ENCODE measurements at places on chromosomes 2 and 18. TPM values are rescaled to one million over a fixed set of nuclear protein-coding genes. Genes with fewer than 3 reads are reported as not detected.

DNA sequence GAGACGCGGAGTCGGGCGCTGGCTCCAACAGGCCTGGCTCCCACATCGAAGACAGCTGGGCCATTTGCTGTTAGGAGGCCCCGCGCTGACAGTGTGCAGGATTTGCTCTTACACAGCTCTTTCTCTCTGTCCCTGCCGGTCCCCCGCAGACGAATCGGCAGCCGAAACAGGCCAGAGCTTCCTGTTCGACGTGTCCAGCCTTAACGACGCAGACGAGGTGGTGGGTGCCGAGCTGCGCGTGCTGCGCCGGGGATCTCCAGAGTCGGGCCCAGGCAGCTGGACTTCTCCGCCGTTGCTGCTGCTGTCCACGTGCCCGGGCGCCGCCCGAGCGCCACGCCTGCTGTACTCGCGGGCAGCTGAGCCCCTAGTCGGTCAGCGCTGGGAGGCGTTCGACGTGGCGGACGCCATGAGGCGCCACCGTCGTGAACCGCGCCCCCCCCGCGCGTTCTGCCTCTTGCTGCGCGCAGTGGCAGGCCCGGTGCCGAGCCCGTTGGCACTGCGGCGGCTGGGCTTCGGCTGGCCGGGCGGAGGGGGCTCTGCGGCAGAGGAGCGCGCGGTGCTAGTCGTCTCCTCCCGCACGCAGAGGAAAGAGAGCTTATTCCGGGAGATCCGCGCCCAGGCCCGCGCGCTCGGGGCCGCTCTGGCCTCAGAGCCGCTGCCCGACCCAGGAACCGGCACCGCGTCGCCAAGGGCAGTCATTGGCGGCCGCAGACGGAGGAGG lies 3.5 kb downstream of the GDF7 start:
- H3K4me1 ChIP-seq, result peaks cover 87% of the 10 kb centered on the region
- no peak overlapping the region for H3K27ac ChIP-seq
- DNase-seq, result no peak
- peaks cover 90% of the 10 kb centered on the region for H3K27me3 ChIP-seq
- H3K4me3 ChIP-seq, result no peak overlapping the region

DNA sequence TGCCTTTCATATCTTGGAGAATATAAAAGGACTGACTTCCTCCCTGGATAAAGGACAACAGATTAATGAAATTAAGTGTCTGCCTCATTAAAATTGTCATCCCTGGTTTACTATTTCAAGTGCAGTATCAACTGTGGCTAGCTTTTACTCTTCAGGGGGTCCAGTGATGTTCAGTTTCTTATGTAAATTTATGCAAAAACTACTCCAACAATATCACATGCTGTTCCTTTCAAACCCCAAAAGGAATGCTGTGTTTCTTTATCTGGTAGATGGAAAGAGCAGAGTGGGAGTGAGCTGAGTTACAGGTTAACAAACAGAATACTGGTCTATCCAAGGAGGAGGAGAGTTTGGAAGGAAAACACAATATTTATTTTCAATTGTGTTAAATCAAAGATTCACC lies 283.7 kb upstream of the VWC2L start:
- H3K4me1 ChIP-seq, result no peaks in the 10 kb centered on the region
- H3K4me3 ChIP-seq, result no peak overlapping the region
- no peaks in the 10 kb centered on the region for H3K36me3 ChIP-seq
- DNase-seq, result no peak
- no peak overlapping the region for H3K27ac ChIP-seq
- H3K27me3 ChIP-seq, result no peaks in the 10 kb centered on the region

DNA sequence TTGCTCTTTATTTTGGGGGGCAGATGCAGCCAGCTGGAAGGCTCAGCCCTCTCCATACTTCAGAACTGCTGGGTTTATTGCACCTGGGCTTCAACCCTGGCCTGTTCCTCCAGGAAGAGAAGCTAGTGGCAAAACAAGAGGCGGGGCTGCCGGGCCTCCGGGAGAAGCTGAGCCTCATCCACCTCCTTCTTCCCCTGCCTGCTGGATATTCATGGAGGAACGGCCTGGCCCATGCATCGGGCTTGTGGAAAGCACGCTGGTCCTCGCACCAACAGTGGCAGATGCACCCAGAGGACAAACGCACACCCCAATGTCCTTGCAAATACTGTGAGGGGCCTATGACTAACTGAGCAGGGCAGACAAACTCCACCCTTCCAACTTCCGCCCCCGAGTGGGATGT lies 30.6 kb downstream of the FAM178B start:
- no peak overlapping the region for H3K4me3 ChIP-seq
- peaks cover 74% of the 10 kb centered on the region for H3K4me1 ChIP-seq
- H3K27ac ChIP-seq, result peak overlapping the region; percentile 37
- H3K27me3 ChIP-seq, result no peaks in the 10 kb centered on the region
- no peaks in the 10 kb centered on the region for H3K36me3 ChIP-seq

DNA sequence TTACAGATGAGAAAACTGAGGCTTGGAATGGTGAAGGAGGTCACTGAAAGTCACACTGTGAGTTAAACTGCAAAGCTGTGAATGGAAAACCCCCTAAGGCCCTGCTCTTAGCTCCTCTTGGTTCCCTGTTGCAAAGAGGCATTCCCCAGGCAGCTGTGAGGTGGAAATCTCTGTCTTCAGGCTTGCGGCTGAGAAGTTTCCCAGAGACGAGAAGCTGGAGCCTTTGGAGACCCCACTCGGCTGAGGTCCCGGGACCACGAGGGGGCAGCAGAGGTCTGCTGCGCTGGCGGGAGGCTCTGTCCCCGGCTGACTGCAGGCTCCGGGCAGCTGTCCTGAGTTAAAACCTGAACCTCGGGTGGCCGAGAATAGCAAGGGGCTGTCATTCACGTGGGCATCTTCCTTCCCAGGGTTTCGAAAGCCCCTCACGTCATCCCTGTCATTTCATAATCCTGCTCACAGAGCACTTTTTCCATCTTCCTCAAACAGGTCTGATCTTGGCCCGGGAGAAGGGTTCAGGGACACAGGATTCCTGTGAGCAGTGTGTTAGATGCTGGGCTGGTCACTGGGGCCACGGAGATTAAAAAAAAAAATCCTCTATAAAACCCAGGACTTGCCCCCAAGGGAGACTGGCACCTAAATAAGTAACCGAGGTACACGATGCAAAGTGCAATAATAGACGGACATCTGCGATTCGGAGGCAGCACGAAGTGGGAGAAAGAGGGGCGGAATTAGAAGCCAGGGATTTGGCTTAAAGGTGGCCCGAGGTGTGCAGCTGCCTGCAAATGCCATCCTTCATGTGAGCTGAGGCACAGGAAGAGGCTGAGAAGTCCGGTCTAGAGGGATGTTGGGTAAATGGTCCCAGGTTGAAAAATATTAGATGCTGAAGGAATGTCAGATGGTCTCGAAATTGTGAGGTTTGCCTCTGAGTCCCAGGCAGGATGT lies 24.6 kb upstream of the ATOH8 start:
- H3K36me3 ChIP-seq, result no peaks in the 10 kb centered on the region
- peak; percentile 95 for DNase-seq
- no peak overlapping the region for H3K27ac ChIP-seq

DNA sequence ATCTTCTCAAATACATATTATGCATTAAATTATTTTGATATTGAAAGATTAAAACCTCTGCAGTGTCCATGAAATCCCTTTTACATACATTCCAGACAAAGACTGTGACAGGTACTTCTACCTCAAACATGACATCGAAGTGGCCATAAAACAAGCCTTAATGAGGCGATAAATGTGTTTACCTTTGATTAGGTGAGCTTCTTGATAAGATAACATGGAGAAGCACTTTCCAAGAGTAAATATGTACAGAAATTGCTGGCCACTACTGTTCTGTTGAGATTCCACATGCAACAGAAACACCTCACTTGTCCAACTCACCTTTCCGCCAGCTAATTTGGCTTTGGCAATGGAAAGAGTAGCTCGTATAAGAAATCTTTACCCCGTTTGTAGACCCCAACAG lies 55.2 kb downstream of the ZEB2 start:
- H3K4me3 ChIP-seq, result no peak overlapping the region
- no peak overlapping the region for H3K27ac ChIP-seq
- peaks cover 59% of the 10 kb centered on the region for H3K4me1 ChIP-seq
- no peak for DNase-seq
- H3K36me3 ChIP-seq, result no peaks in the 10 kb centered on the region

The SLC11A1 gene
- 67.0 TPM for polyA plus RNA-seq
